ENCODE measurements at places on chromosomes 12 and 14.

GRCh38 chr12:25985316-25986175 lies 27.1 kb downstream of the RASSF8 start:
- DNase-seq: no peak

GRCh38 chr12:104219361-104219892 lies 3.8 kb downstream of the TXNRD1 start:
- DNase-seq: peak; percentile 93

DNA sequence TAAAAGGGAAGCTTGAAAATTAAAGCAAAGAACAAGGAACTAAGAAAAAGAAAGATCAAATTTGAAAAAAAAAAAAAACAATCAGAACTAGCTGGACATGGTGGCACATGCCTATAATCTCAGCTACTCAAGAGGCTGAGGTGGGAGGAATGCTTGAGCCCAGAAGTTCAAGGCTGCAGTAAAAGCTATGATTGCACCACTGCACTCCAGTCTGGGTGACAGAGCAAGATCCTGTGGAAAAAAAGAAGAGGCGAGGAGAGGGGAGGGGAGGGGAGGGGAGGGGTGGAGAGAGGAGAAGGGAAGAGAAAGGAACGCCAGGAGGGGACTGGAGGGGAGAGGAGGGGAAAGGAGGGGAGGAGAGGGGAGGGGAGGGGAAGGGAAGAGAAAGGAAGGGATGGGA lies 43.0 kb downstream of the EEA1 start:
- no peak for DNase-seq

DNA sequence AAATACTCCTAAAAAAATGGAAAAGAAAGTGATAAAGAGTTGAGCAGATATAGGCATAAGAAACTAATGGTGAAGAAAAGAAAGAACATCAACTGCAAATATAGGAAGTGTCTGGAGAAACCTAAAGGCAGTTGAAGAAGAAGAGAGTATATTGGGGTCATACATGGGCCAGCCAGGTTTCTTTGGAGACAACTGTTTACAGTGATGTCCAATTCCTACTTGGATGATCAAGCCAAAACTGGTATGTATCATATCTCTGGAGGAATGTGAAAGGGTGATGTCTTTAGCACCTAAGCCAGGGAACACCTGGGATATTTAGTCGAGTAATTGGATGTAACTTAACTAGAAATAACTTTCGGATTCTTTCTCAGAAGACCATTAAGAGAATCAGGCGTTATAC lies 129.3 kb upstream of the FLRT2 start:
- no peak for DNase-seq

DNA sequence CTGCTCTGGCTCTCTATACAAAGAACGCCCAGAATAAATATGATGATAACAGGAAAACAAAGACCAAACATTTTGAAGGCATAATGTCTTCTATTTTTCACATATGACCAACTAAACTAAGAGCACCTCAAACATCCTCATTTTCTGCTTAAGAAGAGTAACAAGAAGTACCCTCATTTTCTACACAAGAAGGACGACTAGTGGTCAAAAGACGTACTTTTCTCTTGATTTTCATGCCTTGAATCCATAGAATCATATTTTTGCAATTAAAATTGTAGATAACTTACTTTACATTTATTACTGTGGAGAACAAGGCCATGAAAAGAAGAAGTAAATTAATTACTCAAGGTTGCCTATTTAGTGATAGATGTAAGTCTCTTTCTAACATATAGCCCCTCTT lies 358.6 kb downstream of the DUSP6 start:
- peak; percentile 64 for DNase-seq

DNA sequence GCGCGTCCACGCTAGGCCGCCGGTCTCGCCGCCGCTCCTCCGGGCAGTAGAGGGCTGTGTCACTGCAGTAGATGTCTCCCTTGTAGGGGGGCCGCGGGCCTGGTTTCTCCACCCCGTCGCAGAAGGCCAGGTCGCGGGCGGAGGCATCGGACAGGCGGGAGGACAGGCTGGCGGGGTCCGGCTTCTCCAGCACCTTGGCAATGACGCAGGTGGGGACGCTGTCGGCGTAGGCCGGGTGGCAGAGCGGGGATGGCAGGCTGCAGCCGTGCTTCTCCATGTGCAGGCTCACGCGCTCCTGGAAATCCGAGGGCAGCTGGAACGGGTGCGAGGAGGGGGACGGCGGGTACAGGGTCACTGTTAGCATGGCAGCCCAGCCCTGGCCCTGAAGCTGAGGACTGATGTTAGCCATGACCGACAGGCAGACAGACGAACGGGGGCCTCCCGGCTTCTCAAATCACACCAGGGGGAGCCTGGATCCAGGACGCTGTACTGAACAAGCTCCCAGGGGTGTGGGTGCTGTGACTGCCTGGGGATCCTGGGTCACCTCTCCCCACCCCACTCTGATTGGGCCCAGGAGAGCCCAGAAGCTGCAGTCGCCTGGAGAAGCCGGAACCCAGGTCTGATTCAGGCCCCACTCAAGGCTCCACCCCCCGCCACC lies 48.1 kb downstream of the BEGAIN start:
- DNase-seq: no peak

DNA sequence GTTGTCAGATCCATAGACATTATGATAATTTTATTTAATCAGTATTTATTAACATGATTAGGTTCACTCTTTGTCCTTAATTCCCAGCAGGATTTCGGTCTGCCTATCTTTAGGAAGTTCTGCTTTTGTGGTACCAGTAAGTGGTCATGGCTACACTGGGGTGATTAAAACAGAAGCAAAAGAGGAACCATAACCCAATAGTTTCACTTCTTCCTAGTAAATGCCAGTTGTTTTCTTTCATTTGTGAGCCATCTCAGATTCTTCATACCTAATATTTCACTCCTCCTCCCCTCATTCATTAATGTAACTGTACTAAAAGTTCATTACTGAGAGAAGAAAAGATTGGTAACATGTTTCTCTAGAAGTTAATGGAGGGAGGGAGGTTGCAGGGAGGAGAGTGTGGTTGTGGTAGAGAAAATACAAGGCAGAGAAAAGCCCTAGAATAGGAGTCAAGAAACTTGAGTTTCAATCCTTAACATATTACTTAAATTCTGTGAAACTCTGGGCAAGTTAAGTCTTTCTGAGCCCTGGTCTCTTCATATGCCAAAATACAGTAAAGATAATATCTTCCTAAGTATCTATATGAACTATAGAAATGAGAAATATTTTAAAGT lies 101.2 kb downstream of the PEBP1 start:
- DNase-seq: no peak

DNA sequence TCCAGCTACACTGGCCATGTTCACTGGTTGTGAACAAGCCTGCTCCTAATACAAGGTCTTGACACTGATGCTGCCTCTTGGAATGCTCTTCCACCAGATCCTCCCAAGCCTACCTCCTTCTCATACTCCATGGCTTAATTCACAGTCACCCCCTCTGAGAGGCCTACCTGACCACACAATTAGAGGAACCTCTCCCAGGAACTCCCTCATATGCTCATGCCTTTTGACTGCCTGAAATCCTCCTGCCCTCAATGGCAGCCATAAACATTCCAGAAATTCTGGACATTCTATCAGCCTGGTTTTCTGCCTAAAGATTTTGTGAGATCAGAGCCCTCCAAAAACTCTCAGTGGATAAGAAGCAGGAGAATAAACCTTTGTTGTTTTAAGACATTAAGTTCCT lies 340.2 kb downstream of the C12orf75 start:
- DNase-seq: no peak

- DNase-seq: peak; percentile 51
These were observed 559 bp upstream of the CKAP4 start for GRCh38 chr12:106248312-106248845.

- DNase-seq: no peak
These were observed 845.4 kb downstream of the VRK1 start for GRCh38 chr14:97642631-97643030.

- no peak for DNase-seq
These were observed 462.9 kb upstream of the PRICKLE1 start for GRCh38 chr12:43052441-43052840.

- DNase-seq: no peak
These were observed 169.2 kb downstream of the CAPZA3 start for GRCh38 chr12:18907127-18907526.

GRCh38 chr12:125093681-125094330 lies 28.6 kb downstream of the AACS start:
- no peak for DNase-seq

GRCh38 chr14:68660495-68660894 lies 132.4 kb downstream of the ZFP36L1 start:
- DNase-seq: no peak

DNA sequence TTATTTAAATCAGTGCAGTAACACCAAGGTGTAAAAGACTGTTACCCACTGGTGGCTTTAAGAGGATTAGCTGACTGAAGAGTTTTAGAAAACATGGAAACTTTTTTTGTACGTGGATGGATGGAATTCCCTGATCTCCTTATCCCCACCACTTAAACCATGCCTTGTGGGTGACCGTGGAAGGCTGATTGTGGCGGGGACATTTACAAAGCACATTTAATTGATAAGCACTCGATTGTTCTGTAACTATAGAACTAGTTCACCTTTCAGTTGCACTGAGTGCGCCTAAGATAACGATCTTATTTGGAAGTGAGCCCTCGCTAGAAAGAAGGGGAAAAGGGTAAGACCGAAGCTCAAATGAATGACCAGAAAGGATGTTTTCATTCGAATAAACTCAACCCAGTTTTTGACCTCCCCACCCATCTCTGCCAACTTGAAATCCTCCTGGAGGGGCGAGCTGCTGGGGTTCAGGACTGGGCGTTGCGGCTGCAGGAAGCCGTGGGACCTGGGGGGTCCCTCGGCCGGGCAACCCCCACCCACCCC lies 688 bp upstream of the RASSF3 start:
- peak; percentile 23 for DNase-seq
